Hematopoietic multipotent progenitor cell treated with erythropoietin and hydrocortisone succinate and interleukin-3 and kit ligand, for 17 days (in vitro differentiated cells): ENCODE measurements at places on chromosomes 16 and 17.
A peak's percentile ranks its signal among the peaks of the same experiment; 100 is the strongest.

- DNase-seq, result no peak
Measured at GRCh38 chr17:49522357-49522890, 27.3 kb downstream of the NGFR start.

- peak; percentile 22 for DNase-seq
Measured at GRCh38 chr17:35117984-35118383, 1.7 kb downstream of the RAD51D start.

DNA sequence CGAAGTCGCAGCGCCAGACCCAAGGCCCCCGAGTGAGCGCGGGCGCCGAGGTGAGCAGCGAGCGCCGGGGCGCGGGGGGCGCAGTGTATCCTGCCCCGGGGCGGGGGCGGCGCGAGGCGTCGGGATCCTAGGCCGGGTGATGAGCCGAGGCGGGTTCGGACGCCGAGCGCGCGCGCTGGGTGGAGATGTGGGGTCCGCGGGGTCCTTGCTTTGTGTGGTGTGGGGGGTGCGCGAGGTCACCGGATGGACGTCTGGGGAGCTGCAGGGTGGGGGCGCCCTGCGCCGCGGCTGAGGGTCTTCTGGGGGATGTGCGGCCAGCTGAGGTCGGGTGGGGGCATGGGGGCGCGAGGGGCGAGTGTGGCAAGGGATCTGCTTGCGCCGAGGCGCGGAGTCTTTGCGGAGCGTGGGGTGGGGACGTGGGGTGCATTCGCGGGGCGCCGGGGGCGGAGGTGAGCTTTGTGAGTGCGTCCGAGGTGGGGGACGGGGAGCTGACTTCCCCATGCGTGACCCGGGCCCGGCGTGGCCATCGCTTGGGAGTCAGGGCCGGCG is 560 bp downstream of the RAI1 start:
- DNase-seq, result no peak

DNA sequence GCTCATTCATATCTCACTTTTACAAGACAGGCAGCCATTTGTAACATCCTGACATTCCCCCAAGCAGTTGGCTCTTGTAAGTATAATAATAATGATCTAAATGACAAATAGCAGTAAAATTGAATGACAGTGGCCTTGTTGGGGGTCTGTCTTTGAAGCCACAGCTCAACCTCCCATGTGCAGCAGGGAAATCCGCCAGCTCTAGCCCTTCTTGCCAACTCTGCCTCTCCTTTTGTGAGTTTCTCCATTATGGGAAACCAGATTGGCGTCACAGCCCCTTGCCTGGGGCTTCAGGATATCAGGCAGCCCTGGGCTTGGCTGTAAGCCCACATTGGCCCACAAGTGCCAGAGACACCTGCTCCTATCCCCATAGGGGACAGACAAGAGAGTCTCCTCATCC is 70.4 kb upstream of the CACNG5 start:
- no peak for DNase-seq

DNA sequence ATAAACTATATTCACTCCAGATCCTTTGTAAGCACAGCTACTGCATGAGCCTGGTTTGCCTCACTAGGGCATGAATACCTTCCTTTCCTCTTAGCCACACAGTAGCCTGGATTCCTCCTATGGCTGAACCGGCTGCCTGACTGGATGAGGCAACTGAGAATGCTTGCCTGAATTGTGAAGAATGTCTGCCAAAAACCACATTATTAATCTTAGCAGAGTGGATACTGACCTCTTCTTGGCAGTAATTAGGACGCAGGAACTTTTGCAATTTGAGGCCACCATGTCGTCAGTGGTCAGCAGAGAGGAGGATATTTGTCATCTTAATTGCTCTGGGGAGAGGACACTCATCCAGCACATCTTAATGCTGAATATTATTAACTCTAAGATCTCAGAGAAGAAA is 651.8 kb upstream of the GOT2 start:
- no peak for DNase-seq

DNA sequence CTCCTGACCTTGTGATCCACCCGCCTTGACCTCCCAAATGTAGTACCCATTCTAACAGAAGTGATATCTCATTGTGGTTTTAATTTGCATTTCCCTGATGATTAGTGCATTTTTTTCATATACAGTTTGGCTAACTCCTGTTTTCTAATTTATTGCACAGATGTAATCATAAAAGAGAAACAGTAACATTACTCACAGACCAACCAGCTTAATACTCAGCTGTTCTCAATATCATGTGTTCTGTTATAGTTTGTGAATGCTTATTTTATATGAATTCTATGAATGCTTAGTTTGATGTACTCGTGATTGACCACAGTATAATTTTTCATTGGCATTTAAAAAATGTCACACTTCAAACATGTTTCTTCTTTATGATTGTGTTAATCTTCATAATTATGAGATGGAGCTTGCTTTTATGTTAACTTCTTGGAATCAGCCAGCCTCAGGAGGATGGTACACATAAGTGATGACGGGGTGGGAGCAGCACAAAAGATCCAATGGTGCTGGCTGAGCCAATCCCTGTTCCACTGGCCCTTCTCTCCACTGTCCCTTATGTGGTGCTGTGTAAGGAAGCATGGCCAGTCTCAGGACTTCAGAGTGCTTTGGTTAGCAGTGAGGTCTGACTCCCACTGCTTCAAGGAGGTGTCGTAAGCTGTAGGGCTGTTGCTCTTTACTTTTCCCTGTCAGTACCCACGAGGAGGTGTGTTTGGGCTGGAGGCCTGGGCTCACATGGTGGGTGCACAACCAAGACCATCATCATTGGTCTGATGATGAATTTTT is 191.0 kb downstream of the SPECC1 start:
- no peak for DNase-seq

DNA sequence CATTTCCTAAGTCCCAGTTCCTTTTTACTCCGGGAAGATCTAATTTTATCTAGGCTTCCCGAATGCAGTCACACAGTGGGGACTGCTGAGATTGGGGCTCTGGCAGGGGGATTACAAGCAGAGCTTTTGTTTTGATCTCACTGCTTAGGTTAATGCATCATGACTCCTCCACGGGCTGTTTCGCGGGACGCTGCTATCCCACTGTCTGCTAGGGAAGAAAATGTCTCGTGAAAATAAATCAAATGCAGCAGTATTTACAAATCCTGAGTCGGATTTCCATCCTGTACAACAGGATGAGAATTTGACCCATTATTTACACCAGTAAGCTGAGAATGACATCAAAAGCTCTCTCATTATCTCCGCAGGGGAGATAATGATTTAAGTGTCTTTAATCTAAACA is 83.8 kb downstream of the CDH11 start:
- no peak for DNase-seq

- no peak for DNase-seq
Measured at GRCh38 chr17:47275245-47275984, 21.8 kb downstream of the ITGB3 start.

GRCh38 chr16:88333848-88334777 is 48.6 kb upstream of the ZNF469 start:
- DNase-seq, result no peak

DNA sequence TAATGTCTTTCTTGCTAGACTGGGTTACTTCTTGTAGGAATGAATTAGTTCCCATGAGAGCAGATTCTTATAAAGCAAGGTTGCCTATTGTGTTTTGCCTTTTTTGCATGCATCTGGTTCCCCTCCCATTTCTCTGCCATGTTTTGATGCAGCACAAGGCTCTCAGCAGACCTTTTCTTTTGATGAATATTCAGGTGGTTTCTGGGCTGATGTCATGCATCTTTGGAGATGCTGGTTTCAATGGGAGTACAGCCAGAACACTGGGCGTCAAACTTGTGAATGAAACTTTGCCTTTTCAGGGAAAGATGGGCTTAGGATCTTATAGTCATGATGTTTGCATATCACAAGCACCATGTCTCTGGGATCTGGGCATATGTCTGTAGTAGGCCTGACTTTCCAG is 111.7 kb upstream of the CCL2 start:
- DNase-seq, result no peak

- no peak for DNase-seq
Measured at GRCh38 chr17:77909816-77910215, 48.7 kb upstream of the TNRC6C start.

DNA sequence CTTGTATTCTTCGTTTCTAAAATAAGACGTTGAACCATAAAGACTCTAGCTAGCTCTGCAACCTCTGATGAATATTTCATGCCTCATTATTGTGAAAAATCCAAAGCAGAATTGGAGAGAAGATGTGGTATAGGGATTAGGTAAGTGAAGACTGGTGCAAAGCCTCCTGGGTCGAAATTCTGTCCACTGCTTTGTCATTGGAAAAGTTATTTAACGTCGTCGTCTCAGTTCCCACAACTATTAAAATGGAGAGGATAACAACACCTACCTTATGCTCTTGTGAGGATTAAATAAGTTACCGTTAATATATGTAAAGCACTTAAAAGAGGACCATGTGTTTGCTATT is 1.4 kb upstream of the PRPSAP2 start:
- DNase-seq, result no peak

GRCh38 chr16:10338426-10338825 is 47.4 kb upstream of the ATF7IP2 start:
- no peak for DNase-seq

- peak; percentile 5 for DNase-seq
Measured at GRCh38 chr17:63497708-63498483, 21.0 kb downstream of the ACE start.

- no peak for DNase-seq
Measured at GRCh38 chr17:75485688-75486087, 29.3 kb downstream of the TMEM94 start.

GRCh38 chr16:73052576-73052975 is 4.6 kb upstream of the ZFHX3 start:
- no peak for DNase-seq

GRCh38 chr17:16091773-16092172 is 92.1 kb downstream of the TTC19 start:
- DNase-seq, result no peak

GRCh38 chr16:23174622-23175021 is 7.9 kb upstream of the SCNN1G start:
- no peak for DNase-seq

- no peak for DNase-seq
Measured at GRCh38 chr17:14864127-14864526, 401.0 kb downstream of the PMP22 start.

DNA sequence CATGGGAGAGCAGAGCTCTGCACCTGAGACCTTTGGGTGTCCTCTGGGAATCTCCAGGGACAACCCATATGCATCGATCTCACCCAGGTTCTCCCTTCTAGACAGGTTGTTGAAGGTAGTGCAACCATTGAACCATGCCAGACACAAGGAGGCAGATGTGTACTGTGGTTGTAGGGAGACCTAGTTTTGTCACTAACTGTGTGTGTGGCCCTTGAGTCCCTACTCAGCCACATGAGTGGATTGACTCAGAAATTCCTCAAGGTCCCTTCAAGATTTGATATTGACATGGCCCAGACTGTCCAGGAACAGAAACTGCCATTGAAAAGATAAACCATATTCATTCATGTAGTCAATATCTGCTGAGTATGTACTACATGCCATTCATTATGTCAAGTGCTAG is 396.4 kb upstream of the CCL2 start:
- DNase-seq, result peak; percentile 73

DNA sequence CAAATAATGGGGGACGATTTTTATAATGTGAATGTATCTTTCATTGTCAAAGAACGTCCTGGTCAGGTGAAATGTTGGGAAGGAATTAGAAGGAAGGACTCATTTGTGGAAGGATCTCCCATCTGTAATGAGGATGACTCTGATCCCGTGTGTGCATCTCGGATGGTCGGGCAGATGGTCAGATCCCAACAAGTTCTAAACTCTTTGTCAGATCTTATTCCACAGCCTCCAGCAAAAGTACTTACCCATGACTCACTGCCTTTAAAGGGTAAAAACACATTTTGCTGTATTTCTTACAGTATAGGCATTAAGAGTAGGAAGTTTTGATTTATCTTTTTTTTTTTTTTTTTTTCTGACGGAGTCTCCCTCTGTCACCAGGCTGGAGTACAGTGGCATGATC is 539 bp upstream of the KRTAP4-8 start:
- no peak for DNase-seq

GRCh38 chr16:70572926-70573270 is 49.3 kb downstream of the SF3B3 start:
- no peak for DNase-seq

DNA sequence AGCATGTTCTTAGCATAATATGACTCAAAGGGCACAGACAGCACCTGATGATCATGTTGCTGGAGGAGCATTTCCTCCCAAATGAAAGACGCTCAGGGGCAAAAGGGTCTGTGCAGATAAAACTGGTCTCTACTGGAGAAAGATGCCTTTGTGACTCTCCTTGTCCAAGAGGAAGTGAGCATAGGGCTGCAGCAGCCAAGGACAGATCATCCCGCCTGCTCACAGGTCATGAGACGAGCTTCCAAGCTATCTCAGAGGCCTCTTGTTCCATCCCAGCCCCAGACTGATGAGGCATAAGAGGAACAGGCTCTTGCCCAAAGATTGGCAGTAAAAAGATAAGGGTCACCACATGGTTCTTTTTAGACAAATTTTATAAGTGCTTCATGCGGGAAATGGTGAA is 141.8 kb downstream of the KATNIP start:
- DNase-seq, result no peak

- no peak for DNase-seq
Measured at GRCh38 chr16:46970089-46970488, 3.4 kb downstream of the DNAJA2 start.

DNA sequence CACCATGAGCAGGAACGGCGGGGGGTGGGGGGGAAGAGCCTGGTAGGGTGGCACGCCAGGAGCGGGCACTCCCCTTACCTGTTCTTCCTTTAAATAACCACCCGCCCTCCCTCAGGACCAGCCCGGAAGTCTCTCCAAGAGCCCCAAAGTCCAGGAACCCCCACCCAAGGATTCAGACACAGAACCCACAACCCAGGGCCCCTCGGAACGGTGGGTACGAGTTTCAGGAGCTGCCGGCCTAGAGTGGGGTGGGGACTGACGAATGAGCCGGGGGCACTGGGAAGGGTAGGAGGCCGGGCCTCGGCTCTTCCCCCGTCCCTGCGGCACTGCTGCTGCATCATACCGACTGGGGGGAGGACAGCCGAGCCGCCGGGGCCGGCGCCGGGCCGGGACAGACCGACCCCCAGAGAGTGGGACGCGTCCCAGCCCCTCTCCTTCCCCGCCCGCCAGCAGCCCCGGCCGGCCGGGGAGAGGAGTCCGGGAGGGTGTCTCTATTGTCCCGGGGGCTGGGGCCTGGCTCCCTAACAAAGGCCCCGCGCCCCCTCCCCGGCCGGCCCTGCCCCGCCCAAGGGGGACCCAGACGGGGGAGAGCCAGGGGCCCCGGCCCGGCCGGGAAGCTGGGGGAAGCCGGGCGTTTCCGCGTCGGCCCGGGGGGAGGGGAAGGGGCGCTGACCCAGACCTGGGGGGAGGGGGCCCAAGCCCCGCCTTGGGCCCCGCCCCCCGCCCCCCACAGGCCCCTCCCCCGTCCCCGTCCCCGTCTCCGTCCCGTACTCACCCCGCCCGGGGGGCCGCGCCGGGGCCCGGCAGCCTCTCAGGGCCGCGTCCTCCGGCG is 747 bp downstream of the ATXN7L3 start:
- DNase-seq, result peak; percentile 47

GRCh38 chr16:85798901-85799496 is 345 bp downstream of the EMC8 start:
- DNase-seq, result peak; percentile 26

DNA sequence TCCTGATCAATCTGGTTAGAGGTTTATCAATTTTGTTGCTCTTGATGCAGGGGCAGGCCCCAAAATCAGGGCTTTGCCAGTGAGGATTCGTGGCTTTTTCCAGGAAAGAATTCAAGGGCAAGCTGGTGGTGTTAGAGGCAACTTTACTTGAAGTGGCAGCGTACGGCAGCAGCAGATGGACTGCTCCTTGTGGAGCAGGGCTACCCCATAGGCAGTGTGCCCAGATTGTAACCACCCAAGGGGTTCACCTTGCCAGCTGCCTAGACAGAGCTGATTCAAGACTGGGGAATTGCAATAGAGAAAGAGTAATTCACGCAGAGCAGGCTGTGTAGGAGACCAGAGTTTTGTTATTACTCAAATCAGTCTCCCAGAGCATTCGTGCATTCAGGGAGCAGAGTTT is 16.7 kb downstream of the DRC7 start:
- no peak for DNase-seq
